Activated CD4-positive, alpha-beta T cell treated with anti-CD3 and anti-CD28 coated beads for 1 hour (primary cell): ENCODE measurements at places on chromosomes 7 and 10.

- DNase-seq = no peak
These were observed 9.8 kb upstream of the LAMB1 start for GRCh38 chr7:108012499-108013430.

GRCh38 chr7:28618383-28618782 lies 206.1 kb downstream of the CREB5 start:
- no peak for DNase-seq

GRCh38 chr7:74362266-74362665 lies 73.1 kb downstream of the CLIP2 start:
- no peak for DNase-seq

DNA sequence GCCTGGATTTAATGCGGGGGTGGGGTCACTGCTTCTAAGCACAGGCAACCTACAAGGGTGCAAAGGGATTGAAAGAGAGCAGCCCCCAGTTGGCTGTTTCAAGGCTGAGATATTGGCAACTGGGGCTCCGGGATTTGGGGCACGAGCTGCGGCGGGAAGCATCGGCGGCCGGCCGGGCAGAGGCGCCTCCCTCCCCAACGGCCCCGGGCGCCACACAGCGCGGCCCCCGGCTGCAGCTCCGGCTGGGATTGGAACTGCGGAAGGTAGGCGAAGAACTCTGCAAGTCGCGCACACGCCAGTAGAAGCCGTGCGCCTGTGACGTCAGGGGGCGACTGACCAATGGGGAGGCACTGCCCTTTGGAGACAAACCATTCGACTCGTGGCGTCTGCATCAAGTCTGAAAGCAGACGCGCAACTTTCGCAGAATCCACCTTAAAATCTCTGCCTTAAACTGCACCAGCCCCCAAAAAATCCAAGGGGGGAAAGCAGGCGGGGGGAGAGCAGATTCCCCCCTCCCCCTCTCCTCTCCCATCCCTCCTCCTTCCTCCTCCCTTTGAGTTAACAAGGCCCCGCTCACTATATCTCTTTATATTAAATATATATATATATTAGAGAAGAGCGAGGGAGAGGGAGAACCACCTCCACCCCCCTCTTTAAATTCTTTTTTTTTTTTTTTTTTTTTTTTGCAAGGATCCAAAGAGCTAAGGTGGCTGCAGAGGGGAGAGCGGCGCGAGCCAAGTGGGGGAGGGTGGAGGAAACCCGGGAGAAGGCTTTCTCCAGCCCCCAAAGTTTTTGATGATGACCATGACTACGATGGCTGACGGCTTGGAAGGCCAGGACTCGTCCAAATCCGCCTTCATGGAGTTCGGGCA lies at the start of gene DLX6:
TSS of gene DLX6 (plus strand) at position 371 of the 872 bp plus-strand sequence. CDS start at position 796, 425 bp downstream.
- no peak for DNase-seq

- no peak for DNase-seq
These were observed 534.5 kb downstream of the TNS3 start for GRCh38 chr7:47047384-47047783.

DNA sequence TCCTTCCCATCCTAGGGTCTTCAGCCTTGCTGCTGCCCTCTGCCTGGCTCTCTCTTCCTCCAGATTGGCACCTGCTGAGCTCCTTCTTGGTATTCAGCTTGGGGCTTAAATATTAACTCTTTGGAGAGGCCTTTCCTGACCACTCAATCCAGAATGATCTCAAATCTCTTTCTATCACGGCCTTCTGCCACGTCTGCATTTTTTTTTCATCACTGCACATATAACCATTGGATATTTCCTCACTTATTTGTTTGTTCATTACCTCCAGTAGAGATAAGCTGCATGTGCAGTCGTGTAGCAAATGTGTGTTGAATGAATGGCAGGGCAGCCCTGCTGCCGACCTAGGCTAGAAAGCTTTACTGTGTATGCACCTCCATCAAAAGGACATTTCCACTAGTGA lies 51.6 kb upstream of the MPP7 start:
- no peak for DNase-seq

GRCh38 chr7:25173184-25173583 lies 48.1 kb upstream of the CYCS start:
- no peak for DNase-seq

- no peak for DNase-seq
These were observed 365.3 kb upstream of the SHH start for GRCh38 chr7:156177422-156178055.
